ENCODE measurements at places on chromosomes 1 and 21.

- no peak for DNase-seq
Measured at GRCh38 chr1:183778045-183778444, 26.9 kb upstream of the RGL1 start.

DNA sequence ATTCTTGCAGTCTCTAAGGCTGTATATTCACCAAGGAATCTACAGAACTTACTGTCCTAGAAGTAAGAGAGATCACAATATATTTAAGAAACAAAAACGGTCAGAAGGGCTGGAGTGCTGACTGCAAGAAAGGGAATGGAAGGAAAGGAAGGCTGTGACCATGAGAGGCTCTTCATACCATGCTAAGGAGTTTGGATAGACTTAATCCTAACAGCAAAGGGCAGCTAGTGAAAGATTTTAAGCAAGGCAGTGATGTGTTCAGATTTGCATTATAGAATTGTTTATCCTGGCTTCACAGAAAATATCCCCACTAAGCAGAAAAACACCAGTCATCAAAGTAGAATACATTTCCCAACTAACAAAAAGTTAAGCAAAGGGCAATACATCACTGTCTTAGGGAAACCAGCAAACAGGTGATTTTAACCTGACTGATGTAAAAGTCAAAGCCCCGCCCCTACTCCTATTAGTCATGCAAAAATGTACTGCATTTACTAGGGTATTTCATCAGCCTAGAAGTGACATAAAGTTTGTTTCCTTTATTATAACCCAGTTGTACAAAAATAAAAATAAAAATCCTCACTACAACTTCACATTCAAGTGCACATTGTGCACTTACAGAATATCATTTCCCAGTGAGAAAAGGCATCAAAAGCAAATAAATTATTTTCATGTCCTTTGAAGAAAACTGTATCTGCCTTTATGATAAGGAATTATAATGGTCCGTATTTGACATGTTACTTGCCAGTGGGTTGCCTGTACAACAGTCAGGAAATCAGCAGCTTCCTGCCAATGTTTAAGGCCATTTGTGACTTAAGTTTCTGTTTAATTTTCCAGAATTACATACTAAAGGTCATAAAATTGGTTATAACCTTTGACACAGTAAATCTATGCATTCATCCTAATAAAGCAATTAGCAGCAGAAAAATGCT is 17.2 kb downstream of the JAK1 start:
- peak; percentile 20 for DNase-seq

DNA sequence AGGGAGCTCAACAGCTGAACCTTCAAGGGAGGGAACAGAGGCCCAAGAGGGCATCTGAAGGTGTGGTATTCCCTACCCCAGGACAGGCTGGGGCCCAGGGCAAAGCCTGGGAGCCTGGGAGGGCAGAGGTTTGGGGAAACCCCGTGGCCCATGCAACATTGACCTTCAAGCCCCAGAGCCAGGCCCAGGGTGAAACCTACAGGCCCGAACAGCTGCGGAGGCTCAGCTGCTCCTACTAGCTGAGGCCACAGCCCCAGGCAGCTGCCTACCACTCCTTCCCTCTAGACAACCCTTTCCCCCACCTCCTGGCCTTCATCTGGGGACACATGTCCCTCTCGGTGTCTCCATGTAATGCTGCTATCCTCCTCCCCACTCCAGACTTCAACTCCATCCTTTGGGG is 3.2 kb downstream of the LAD1 start:
- DNase-seq = no peak

GRCh38 chr1:154213274-154213673 is 7.1 kb upstream of the CFAP141 start:
- DNase-seq = no peak

GRCh38 chr21:26011292-26011940 is 159.2 kb downstream of the APP start:
- DNase-seq = no peak
